NCI-H1092 treated with DMSO at 0.1 percent for 48 hours (cell line): ENCODE measurements at places on chromosomes 3 and 15.

DNA sequence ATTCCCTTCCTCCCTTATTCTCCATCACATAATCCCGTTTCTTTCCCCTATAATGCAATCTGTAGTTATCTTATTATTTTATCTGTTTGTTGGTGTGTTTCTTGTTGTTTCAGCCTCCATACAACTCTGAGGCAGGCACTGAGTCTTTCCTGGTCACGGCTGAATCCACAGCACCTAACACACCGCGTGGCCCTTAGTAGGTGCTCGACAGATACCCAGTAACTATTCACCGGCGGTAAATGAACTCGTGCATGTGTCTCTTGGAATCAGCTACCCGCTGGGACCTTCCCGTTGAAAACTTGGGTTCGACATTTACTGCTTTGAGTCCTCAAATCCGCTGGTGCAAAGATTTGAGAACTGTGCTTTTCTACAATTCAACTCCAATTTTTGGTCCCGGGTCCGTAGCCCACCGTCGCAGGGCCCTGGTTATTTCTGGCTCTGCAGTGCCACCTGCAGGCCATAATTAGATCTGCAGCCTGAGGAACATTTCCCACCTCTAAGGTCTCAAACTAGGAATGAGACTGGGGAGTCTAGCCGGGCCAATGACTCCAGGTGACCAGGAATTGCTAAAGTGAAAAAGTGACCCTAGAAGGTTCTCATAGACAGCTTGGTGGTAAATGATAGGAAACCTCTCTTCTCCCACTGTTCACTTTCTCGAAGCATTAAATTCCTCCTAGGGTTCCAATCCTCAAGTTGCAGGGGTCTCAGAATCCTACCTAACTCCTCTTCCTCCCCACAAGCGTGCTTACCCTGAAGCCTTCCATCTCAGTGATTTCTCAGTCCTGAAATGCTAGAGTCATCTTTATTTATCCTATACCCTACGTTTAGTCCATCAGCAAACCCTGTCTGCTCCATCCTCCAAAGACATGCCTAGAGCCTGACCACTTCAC, 40.0 kb upstream of the TRH start:
- DNase-seq: peak; percentile 26

DNA sequence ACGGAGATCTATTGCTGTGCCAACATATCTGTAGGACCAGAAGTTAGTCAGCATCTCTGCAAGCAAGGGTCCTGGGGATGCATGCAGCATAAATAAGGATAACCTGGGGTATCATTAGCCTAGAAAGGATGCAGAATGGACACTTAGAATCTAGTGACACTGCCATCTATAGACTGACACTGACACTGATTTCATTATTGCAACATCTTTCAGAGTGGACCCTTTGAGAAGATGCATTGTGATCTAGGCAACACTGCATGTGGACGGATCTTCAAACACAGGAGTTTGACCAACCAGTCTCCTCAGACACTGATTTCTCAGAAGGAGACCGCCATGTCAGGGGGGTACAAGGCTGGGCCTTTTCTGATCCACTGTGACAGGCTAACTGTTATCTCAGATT, 52.4 kb downstream of the SCN10A start:
- DNase-seq: no peak

DNA sequence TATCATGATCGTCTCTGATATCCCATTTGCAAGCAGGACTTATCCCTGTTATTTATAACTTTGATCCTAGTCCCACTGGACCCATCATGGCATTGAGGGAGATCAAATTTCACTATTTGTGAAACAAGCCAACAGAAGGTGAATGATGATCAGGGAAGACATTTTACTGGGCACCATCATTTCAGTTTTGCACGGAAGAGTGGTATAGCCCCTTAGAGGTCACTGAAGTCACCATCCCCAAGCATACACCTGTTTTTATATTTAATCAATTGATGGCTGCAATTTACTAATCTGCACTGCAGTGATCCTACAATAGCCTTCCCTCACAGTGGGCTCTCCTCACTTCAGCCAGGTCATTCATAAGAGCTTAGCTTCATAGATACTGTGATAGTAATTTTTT, 132.4 kb downstream of the FHIT start:
- no peak for DNase-seq

GRCh38 chr15:73337187-73337586, 31.6 kb downstream of the HCN4 start:
- DNase-seq: no peak

- no peak for DNase-seq
Measured at GRCh38 chr3:31439890-31440750, 92.6 kb upstream of the STT3B start.

- DNase-seq: no peak
Measured at GRCh38 chr3:24628523-24629258, 134.0 kb upstream of the THRB start.

DNA sequence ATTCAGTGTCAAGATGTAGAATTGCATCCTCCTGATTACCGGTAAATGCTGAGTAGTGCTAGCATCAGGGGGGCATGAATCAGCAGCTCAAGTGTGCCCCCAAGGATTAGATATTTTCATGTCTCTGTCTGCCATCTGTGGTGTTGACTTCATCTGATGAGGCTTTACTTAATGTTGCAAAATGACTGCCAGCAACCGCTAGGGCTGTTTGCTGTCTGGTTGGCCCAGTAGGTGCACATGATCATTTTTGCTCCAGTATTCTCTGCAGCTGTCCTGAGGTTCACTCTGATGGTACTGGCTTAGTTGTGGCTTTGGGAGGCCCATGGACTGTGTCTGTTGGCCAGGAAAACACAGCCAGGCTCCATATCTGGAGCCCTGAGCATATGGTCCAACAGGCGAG, 316.4 kb downstream of the SOX2 start:
- no peak for DNase-seq

- DNase-seq: no peak
Measured at GRCh38 chr3:159929171-159930141, 59.2 kb upstream of the IL12A start.

DNA sequence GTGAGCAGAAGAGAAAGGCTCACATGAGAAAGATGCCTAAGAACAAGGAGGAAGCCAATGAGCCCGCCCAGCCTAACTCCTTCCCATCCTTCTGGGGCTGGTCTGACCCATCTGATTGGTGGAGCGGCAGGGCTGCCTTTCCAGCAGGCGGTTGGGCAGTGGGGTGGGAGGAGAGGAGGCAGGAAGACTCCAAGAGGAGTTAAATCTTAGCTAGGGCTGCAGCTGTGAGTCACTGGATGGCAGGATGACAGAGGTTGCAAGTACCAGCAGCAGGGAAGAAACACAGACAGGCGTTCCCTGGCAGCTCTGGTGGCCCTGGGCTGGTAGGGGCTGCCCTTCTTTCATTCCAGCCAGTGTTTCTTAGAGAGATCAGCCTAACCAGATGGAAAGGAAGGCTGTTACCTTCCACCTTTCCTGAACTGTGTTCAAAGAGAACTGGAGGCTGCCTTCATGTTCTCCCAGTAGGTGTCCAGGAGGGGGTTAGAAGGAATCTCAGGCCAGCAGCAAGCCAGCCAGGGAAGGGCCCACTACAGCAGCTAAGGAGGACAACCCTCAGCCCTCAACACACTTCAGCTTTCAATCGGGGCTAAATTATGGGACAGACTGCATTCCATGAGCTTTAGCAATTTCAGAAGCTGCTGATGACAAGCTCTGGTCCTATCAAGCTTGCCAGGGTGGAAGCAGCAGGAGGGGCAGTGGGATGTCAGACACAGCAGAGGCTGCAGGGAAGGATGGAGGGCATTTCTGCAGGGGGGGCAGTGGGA, 50.3 kb downstream of the CHSY1 start:
- DNase-seq: no peak

DNA sequence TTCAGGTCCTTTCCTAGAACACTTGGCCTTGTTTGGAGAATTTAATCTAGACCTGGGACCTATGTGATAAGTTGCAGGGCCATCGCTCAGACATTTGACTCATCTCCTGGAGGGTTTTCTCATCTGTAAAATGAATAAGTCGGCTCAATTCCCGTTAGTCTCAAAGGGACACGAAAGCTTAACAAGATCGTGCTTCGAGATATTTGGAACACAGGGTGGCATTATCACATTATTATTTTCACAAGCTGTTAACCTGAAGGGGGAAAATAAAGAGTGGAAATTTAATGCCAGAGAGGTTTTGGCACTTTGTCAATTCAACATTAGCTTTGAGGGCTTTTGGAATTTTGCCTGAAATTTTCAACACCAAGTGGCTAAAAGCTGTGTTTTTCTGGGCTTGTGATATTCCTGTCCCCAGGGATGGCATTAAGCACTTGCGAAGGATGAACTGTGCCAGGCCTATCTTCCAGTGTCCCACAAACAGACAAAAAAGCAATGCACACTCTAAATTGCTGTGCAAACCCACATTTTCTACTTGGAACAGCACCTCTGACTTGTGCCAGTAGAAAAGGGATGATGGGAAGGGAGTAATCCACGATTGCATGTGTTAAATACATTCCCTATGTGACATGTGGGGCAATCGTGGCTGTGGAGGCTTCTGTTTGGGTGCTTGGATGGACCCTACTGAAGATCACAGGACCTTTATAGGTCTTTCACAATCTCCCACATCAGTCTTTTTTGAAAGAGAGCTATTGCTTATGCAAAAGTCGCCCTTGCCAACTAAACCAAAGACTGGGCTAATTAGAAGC, 478.7 kb downstream of the MFSD1 start:
- DNase-seq: peak; percentile 75

DNA sequence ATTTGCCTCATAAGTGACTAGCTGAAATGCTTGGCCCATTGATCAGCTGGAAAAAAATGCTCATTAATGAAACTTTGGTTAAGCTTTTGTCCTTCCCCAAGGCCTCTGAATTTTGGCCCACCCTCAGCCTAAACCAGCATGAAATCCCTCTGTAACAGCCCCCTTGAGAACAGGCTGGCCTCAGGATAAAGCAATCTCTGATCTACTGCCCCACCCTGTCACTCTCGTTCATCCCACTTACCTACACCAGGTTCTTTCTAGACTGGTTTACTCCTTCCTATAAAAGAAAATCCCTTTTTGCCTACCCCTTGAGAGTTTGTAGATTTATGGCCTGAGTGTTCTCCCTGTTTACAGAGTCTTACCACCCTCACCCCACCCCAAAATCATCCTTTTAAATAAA, 3.4 kb upstream of the AEN start:
- no peak for DNase-seq

GRCh38 chr3:33799202-33799551, 747 bp downstream of the PDCD6IP start:
- no peak for DNase-seq

DNA sequence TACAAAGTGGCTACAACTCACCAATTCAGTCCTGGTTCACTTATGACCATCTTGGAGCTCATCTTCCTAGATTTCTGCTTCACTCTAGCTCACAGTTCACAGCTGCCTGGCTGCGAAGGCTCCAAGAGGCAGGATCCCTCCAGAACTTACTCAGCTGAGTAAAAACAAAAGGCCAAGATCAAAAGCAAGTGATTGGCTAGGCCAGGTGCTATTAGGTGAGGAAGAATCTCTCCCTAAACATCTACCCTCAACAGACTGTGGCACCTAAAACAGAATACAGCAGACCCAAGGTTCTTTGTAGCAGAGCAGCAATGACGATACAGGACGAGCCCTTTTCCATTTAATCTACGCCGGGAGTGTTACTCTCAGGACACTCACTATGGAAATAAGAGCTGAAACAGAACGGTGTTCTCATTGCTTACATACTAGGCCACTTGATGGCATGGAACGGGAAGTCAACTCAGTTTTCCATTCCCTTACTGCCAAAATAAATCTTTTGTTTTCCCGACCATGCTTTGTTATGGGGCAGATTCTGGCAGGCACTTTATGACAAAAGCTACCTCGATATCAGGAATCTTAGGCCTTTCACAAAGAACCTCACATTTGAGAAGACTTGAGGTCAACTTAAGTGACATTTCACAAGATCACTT, 901 bp downstream of the ICE2 start:
- DNase-seq: peak; percentile 15

DNA sequence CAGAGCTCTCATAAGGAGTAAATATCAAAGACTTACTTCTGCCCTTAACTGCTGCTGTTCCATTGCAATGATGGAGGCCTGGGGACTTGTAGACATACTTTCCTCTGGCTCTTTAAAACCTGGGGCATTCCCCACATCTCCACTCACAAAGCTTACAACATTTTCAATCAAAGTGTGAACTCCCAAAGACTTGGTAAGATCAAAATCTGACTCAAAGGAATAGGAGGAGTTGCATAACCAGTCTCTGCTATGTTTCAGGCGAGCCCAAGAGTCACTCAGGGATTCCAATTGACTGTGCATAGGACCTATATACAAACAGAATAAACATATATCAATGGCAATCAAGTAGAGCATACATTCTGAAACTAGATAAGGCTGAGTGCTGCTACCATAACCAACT, 101.5 kb downstream of the FBXL22 start:
- no peak for DNase-seq

- DNase-seq: no peak
Measured at GRCh38 chr3:23941440-23941839, 3.6 kb upstream of the NR1D2 start.

- no peak for DNase-seq
Measured at GRCh38 chr3:46097691-46098241, 70.5 kb upstream of the XCR1 start.

- DNase-seq: no peak
Measured at GRCh38 chr15:93070551-93071296, 18.3 kb downstream of the RGMA start.

- DNase-seq: no peak
Measured at GRCh38 chr15:61459785-61460707, 230.9 kb upstream of the RORA start.

DNA sequence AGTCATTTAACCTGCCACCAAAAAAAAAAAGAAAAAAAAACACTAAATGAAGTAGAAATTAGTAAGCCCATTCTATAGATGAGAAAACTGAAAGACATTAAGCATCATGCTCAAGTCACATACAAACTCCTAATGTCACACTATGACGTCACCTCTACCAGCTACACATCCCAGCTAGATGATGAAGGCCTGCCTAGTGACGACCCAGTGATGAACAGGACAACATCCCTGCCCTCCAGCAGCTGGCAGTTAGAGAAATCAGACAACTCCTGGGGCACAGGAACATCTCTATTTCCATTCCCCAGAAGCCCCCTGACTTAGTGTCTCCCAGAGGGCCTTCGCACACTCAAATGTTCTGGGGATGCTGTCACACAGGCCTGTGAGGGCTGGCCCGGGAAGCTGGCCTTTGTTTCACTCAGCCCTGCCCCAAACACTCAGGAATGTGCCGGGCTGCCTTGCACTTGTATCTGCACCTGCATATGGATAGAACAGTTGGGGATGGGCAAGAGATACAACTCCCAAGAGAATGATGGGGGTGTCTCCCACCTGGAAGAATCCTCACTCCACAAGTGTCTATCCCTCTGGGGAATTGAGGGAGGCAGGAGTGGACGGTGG, 7.0 kb upstream of the HAPLN3 start:
- no peak for DNase-seq

GRCh38 chr15:42996871-42997270, 76.3 kb upstream of the TTBK2 start:
- DNase-seq: no peak

DNA sequence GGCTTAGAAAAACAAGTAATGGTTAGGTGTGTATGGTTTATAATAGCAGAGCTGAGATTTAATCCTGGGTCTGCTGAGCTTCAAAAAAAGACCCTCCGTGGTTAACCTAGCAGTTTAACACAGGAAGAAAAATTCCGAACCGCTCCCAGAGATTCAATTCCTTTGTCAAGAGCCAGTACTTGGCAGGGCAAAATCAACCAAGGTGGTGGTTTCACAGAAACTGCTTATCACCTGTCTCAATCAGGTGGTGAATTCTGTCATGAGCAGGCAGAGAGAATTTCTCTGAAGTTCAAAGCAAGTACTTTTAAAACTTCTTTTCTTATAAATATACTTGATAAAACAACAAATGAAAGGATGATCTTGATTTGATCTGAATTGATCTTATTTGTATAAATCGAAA, 17.2 kb downstream of the SYNPR start:
- DNase-seq: no peak

- DNase-seq: no peak
Measured at GRCh38 chr3:157872902-157873301, 233.3 kb downstream of the SHOX2 start.
